ENCODE measurements at places on chromosomes 2 and 18.

GRCh38 chr18:3328532-3328931, 66.6 kb downstream of the MYL12B start:
- no peak for DNase-seq

GRCh38 chr2:74385396-74385795, 5.3 kb upstream of the DCTN1 start:
- DNase-seq, result no peak

DNA sequence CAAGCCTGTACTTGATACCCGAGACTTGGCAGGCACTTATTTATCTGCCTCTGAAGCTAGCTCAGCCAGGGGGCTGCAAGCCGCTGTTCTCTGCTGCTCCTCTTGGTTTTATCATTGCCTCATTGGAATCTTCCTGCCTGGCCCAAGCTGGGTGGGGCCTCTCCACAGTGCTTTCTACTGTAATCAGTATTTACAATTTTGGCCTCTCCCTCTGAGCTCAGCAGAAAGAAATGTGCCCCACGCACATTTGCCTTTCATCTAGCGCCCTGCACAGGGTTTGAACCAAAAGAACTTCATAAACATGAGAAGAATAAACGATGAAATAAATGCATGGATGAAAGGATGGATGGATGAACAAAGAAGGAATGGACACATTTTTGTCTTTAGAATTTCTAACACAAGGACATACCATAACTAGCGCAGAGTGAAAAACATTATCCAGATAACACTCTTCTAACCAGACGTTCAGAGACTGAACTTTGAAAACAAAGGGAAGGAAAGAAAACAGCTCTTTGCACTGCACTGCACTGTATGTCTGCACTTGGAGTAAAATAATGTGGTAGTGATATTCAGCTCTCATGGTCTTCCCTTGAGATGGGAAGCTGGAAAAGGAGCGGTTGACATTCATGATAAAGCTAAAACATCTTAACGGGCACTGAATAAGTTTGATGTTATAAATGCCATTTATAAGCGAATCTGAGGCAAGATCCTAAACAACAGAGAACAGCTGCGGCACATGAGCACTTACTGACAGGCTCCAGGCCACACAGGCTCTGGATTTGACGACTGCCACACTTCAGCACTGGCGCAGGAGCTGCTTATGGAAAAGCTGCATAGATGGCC, 86.8 kb upstream of the SP3 start:
- no peak for DNase-seq

GRCh38 chr2:19933351-19933981, 31.7 kb upstream of the TTC32 start:
- no peak for DNase-seq

- no peak for DNase-seq
Observed at GRCh38 chr2:23516520-23517256, 131.7 kb downstream of the KLHL29 start.

DNA sequence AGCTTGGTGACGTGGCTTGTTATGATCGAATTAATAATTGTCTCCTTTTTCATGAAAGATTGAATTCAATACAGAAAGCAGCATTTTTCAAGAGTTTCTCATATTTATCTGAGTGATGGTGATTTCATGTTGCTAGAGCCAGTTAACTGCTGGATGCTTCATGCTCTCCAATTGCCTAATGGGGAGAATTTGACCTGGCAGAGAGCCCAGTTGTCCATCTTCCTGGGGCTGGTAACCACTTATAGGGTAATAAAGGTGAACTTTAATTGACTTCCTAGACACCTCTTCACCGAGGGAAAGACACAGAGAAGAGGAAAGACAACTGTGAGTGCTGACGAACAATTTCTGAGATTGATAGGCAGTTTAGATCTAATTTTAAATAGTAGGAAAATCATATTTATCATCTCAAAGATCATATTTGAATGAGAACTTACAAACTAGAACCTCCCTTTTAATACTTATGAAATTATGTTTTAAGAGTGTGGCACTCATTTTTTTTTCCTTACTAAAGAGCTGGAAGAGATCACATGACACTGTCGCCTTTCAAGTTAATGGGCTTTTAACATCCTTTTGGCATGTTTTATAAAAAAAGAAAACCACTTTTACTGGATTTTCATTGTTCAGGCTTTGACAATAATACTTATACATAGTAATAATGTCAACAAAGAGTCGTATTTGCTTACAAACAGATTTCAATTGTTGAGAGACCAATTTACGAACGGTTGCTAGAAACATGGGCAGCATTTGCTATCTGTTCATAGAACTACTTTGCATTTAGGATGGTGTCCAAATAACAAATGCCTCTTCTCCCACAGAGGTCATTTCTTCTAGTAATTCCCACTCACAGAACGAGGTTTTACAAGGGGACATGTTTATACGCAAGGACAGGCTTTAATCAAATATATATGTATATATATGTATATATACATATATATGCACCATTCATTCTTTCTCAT, 153.3 kb downstream of the RAPGEF4 start:
- no peak for DNase-seq

DNA sequence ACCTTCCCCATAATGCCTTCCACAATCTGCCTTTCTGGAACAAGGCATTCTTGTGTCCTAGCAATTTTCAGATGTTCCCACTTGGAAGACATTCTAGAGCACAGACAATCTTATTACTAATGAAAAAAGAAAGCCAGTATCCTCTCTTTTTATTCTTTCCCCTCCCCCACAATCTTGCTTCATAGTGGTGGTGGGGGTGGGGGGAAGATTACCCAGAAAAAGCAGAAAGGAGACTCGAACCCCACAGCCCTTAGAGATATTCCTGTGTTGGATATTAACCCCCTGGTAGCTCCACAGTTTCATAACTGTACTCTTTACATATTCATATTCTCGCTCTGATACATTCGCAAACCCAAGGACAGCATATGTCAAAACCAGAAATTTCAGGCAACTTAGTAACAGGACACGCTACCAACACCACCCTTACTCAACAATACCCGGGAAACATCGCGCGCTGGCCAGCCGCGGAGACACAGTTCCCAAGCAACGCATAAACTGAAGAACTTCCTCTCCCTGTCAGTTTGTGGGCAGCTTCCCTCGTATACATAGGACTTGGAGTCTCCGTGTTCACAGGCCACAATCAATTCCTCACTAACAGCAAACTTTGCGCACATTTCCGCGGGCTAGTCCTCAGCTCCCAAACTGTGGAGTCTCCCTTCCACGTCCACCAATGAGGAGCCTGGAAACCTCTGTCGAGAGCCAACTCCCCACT, 793 bp downstream of the NR4A2 start:
- DNase-seq, result peak; percentile 94

- no peak for DNase-seq
Observed at GRCh38 chr2:238528953-238529781, 102.4 kb downstream of the ASB1 start.

- no peak for DNase-seq
Observed at GRCh38 chr2:212727751-212728150, 189.1 kb upstream of the ERBB4 start.

DNA sequence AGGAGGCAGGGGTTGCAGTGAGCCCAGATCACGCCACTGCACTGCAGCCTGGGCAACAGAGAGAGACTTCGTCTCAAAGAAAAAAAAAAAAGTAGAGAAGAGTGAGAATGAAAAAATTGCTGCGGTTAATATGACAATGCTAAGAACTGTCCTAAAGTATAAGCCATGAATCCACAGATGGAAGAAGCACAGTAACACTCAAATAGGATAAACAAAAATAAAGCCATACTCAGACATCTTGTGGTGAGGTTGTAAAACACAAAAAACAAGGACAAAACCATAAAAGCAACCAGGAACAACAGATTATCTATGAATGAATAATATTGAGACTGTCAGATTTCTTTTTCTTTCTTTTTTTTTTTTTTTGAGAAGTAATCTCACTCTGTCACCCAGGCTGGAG, 23.0 kb downstream of the POLR2D start:
- no peak for DNase-seq

- DNase-seq, result no peak
Observed at GRCh38 chr2:3867469-3867868, 164.1 kb downstream of the DCDC2C start.

DNA sequence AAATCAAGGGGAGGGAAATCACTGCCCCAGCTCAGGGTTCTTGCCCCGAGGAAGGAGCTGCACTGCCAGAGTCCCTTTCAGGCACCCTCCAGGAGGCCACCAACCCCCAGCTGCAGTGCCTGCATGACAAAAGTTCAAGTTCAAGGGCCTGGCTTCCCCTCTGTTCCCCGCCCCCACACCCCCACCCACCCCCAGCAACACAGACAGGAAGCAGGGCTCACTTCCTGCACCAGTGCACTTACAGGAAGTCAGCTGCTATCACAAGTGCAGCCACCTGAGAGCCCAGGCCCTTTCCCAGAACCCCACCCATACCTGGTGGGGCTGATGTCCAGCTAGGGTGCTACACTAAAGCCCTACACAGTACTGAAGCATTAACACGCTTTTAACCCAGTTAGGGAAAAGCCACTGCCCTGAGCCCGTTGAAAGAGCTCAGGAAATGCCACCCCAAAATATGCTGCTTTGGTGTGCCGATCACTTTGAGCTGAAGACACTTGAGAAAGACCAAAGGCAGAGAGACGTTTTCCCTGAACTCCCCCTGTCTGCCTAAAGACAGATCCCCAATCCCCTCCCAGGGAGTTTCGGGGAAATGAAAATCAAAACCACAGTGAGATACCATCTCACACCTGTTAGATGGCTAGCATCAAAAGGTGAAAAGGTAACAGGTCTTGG, 109.9 kb upstream of the CAB39 start:
- DNase-seq, result peak; percentile 20

DNA sequence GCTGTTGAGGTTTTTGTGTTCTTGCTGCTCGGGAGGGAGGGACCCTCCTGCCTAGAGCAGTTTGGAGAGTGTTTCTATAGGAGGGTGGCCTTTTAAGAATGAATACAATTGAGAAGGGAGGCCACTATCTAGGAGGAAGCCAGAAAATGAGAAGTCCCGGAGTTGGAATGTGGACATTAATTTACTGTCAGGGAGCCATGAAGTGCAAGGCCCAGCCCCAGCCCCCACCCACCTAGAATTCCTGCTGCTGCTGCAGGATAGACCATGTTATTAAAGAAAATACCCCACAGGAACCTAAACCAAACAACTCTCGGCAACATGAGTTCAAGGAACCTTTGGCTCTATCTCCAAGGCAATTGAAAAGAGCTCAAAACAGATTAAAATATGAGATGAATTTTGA, 46.0 kb downstream of the ZBTB7C start:
- no peak for DNase-seq

- no peak for DNase-seq
Observed at GRCh38 chr2:68107475-68107874, 44.7 kb upstream of the C1D start.

Measured in inflammatory macrophage treated with lipopolysaccharide for 4 hours (primary cell).